AML-193 (cell line): ENCODE measurements at places on chromosomes 6 and 20.

GRCh38 chr6:50927800-50928199, 109.1 kb downstream of the TFAP2B start:
- no peak for DNase-seq

- no peak for DNase-seq
Observed at GRCh38 chr6:41327177-41327576, 8.2 kb upstream of the NCR2 start.

GRCh38 chr20:23656372-23656771, 18.6 kb upstream of the CST3 start:
- DNase-seq = no peak

DNA sequence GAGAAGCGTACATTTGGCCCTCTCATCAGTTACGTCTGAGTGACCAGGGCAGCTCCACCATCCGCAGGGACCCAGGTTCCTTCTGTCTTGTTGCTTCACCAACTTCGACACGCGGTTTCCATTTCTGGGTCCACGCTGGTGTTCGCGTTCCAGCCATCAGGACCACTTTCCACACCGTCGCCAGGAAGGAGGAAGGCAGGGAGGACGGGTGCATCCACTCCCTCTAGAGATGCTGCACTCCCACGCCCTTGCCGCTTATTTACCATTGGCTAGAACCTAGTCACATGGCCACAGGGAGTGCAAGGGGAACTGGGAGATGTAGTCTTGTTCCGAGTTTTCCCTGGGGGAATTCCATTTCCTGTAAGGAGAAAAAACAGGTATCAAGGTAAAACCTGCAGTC, 33.2 kb upstream of the SNX9 start:
- DNase-seq = no peak

DNA sequence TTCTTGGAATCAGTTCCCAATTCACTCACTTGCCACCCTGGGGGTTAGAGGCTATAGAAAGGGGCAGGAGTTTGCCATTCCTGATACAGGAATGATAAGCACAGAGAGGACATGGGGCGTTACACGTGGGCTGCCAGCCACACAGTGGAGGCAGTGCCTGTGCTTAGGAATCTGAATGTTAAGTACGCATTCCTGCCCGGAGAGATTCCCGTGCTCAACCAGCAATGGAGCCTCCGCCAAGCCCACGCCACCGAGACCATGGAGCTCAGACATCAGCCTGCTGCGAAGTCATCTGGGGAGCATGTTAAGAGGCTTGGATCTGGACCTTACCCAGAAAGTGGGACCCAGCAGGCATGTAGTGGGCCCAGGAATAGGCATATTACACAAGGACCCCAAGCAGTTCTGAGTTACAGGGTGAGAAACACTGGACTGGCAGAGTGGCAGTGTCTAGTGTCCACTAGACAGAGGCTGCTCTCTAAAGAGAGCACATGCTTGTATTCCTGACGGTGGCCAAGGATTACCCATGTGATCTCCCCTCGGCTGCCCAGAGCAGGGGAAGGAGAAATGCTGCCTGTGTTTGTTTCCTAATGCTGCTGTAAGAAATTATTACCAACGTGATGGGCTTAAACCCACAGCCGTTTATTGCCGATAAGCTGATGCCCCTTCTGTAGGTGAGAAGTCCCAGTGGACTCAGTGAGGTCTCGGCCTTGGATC, 138.2 kb downstream of the BMP7 start:
- DNase-seq = no peak
